Vagina (tissue), 2 donors: ENCODE measurements at places on chromosomes 4 and X.

DNA sequence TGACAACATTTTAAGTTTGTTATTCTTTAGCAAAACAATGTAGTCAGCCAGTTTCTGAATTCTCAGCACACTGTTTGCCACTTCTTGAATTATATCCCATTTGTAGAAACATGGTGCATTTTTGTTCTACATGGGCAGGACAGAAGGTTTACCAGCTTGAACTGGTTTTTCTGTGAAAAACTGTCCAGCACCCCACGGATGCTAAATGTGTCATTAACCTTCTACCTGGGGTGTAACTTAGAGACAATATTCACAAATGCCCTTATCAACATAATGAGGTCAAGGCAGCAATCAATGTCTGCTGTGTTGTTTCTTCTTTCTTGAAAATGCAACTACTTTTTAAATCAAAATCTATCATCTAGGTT lies 702.6 kb downstream of the CENPC start:
- DNase-seq = no peak

- DNase-seq = no peak
Measured at GRCh38 chr4:73257234-73257633, 1.4 kb downstream of the ANKRD17 start.

- no peak for DNase-seq
Measured at GRCh38 chr4:19969492-19969891, 282.2 kb upstream of the SLIT2 start.

DNA sequence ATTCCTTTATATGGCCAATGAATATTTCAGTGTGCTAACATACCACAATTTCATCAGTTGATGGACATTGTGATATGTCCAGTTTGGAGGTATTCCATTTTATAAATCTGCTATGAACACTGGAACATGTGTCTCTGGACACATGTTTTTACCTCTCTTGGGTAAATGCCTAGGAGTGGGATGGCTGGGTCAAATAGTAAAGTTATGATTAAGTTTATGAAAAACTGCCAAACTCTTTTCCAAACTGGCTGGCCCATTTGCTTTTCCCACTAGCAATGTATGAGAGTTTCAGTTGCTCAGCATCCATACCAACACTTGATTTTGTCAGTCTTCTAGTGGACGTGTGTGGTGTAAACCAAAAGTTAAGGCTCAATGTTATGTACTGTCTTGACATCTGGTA lies 40.5 kb downstream of the CEP44 start:
- no peak for DNase-seq

DNA sequence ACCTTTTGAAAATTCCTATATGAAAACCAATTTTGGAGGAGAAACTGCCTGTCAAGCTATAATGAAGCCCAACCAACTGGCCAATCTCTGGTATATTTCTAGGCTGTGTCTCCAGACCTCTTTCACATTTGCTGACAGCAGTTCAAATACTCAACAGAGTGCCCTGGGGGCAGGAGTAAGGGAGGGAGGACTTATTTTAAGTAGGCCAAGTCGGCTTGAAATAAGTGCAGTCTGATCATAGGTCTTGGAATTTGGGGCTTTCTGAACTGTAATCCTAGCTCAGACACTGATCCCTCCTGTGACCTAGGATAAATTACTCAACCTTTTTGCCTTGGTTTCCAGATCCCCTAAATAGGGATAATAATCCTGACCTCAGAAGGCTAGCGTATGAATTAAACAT lies 59.4 kb upstream of the SLC7A11 start:
- no peak for DNase-seq

DNA sequence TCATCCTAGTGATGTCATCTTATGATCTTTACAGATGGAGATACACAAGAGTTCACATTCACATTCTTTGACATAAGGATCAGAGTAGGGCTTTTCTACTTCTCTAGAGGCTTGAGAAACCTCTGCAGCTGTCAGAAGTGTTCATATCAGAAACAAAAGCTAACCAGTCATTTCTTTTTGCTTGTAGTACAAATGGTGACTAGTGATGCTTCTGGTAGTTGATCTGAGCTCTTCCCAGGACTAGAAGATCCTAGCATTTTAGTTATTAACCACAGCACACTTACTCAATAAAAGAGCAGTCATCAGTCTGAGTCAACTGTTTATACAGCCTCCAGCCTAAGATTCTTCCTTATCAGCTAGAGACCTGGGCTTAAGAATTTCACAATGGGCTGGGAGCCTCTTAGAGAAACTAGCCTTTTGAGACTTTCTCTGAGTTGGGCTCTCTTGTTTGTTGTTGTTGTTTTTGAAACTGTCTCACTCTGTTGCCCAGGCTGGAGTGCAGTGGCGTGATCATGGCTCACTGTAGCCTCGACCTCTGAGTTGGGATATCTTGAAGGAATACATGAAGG lies 84.1 kb downstream of the TMEM164 start:
- DNase-seq = no peak

DNA sequence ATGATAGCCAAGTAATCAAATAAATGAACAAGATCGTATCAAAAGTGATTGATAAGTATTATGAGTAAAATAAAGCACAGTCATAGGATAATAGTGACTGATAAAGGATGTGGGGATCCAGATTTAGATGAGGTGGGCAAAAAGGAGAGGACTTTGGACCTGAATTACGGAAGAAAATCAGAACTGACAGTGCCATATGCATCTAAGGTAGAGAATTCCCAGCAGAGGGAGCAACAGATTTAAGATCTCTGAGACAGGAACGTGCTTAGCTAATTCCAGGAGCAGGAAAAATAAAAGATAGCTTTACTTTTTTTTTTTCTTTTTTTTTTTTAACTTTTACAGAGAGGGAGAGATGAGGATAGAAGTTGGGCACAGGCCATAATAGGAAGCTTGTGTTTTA lies 189.9 kb downstream of the NWD2 start:
- no peak for DNase-seq

- no peak for DNase-seq
Measured at GRCh38 chr4:108433832-108434231, 186.5 kb upstream of the RPL34 start.

DNA sequence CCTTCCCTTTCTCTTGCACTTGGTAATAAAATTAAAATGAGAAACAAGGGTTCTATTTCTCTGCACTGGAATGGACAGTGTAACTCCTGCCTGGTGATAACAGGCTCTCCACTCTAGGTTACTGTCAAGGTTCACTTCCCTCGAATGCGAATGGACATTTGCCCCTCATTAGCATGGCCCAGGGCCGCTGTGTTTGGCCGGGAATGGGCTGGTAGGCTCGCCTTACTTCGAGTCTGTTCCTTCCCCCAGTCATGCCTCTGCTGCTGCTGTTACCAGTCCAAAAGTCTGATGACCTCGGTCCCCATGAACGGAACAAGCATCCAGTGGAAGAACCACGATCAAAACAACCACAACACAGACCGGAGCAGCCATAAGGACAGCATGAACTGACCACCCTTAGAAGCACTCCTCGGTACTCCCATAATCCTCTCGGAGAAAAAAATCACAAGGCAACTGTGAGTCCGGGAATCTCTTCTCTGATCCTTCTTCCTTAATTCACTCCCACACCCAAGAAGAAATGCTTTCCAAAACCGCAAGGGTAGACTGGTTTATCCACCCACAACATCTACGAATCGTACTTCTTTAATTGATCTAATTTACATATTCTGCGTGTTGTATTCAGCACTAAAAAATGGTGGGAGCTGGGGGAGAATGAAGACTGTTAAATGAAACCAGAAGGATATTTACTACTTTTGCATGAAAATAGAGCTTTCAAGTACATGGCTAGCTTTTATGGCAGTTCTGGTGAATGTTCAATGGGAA lies 61.5 kb downstream of the EDNRA start:
- no peak for DNase-seq

DNA sequence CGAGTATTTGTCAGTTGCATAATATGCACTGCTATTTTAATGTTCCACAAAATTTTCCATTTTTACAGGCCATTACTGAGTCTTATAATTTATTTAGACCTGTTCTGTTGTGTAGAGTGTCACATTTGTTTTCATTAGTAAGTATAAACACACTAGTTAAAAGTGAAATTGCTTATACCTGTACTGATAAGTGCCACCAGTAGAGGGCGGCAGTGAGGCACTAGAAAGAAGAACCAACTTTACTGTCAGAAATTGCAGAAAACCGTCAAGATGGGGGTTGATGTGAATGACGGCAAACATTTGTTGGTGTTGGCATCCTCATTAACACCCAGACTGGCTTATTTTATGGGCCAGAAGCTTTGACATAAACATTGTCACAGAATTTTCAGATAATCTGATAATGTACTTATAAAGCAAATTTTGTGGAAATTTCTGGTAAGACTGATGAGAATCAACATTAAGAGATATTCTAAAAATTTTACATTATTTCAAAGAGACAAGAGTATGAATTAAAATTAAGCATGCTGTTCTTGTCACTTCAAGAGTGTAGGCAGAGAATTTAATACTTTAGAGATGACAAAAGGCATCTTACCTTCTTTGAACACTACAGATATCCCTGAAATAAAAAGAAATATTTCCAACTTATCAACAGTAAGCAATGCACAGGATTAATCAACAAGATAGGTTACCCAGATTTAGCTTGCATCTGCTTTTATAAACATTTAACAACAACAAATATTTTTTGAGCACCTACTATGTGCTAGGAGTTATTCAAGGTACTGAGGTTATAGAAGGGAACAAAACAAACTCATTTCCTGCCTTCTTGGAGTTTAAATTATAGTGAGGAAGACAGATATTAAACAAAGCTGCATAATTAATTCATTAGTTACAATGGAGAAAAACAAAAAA lies 24.9 kb downstream of the ALPK1 start:
- no peak for DNase-seq

DNA sequence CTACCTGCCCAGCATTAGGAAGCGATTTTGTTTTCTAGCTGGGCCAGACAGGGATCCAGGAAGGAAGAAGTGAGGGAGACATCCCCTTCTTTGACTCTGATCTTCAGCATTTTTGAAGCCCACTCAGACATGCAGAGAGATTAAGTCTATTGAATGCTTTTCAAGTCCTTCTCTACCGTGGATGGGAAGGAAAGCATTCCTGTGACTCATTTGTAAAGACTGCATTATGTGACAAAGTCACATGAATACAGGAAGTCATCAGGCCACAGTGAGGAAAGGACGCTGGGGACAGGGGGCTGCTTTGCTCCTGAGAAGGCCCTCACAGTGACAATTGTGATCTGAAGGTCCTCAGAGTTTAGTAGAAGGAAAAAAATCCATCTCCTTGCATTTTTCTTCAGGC lies 67.4 kb upstream of the GBA3 start:
- DNase-seq = no peak

DNA sequence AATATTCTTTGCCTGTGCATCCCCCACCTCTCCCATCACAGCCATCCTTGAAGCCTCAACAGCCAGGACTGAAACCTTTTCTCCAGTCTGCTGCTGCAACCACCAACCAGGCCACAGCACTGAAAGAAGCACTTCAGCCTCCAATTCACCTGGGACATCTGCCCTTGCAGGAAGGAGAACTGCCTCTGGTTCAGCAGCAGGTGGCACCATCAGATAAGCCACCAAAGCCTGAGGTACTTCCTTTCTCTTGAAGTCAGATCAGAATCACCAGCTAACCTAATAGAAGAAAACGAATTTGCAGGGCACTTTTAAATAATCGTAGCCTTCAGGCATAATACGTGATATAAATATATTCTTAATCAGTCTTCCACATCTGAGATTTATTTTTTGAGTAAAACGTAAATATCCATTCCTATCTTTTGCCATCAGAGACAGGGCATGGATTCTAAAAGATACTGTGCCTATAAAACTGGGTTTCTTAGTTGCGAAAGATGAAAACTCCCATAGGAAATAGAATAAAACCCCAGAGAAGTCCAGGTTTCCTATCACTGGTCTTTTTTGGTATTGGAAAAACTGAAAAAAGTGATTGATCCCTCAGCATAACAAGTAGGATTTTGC lies 9.5 kb downstream of the AMBN start:
- no peak for DNase-seq

DNA sequence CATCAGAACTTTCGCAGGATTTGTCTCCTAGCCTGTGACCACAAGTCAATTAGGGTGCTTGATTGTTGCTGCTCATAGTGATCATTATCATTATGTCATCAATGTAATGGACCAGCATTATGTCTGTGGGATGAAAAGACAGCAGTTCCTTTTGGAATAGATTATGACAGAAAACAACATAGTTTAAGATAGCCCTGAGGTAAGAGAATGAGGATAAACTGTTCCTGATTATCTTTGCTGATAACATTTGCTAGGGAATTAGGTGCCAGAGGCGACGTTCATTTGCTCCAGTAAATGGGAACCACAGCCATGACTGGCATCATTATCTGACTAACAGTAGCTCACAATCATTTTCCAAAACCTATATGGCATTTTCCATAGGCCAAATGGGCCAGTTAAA lies 12.7 kb upstream of the THOC2 start:
- no peak for DNase-seq

DNA sequence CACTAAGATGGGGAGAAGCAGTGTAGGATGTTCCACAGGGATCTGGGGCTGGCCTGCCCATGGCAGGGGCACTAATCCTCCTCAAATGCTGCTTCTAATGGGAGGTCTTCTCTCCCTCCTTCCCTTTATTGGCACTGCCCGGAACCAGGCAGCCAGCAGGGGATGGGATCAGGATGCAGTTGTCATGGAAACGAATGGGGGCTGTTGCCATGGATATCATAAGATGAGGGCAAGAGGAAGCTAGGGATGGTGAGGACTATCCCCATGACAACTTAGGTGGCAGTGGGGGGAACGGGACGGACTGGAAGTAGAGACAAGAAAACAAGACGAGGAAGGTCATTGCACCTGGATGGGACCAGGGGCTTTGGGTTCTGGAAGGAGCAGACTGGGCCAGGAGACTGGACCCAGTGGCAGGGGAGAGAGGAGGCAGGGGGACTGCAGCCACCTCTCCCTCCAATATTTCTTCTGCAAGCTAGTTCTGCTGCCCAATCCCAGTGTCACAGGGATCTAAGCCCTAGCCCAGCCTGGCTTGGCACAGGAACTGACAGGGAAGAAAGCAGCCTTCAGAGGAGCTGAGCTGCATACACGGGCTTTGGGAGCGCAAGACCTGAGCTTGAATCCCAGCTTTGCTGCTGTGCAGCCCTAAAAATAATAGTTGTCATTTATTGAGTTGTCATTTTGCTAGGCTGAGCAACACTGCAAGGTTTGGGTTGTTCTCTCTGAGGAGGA lies 19.0 kb downstream of the IQSEC2 start:
- no peak for DNase-seq

- no peak for DNase-seq
Measured at GRCh38 chrX:68180579-68180978, 252.7 kb downstream of the OPHN1 start.

DNA sequence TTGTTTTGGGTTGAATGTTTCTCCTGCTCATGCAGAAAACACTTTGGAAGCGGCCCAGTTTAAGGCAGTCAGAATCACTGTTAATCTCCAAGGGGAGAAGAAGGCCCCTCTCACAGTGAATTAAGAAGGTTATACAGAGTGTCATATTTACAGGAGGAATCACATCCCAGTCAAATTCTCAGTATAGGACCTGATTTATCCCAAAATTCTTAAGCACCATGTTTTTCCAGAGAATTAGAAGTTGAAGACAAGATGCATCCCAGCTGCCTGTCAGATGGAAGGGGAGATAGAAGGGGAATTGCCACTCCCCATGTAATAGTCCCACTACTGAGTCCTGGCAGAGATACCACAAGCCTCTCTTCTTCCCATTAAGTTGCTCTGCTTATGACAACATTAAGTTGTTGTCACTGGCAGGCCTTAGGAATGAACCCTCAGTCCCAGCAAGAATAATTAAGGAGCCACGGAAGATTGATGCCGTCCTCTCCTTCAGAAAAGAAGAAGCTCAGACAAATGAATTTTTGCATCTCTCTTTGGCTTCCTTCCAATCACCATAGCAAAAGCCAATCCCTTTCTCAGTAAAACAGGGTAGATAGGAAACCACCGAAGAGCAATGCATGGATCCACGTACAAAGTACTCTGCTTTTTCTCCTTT lies 138.4 kb downstream of the LDB2 start:
- no peak for DNase-seq
